ENCODE measurements at places on chromosomes 12 and 14. TPM values are rescaled to one million over a fixed set of nuclear protein-coding genes. Genes with fewer than 3 reads are reported as not detected.
A peak's percentile ranks its signal among the peaks of the same experiment; 100 is the strongest.

The CD163 gene
- total RNA-seq, result not detected

The CEBPE gene
- total RNA-seq, result not detected

The PLA2G1B gene
- not detected for total RNA-seq

The NKX2-1 gene
- not detected for total RNA-seq

GRCh38 chr14:94373708-94374107 is 14.7 kb downstream of the SERPINA1 start:
- peak; percentile 73 for DNase-seq

GRCh38 chr12:28885928-28886327 is 263.1 kb upstream of the FAR2 start:
- DNase-seq, result no peak
